ENCODE measurements at places on chromosomes 5 and 9.

- DNase-seq = no peak
Observed at GRCh38 chr5:104606258-104606829, 1043.8 kb upstream of the NUDT12 start.

DNA sequence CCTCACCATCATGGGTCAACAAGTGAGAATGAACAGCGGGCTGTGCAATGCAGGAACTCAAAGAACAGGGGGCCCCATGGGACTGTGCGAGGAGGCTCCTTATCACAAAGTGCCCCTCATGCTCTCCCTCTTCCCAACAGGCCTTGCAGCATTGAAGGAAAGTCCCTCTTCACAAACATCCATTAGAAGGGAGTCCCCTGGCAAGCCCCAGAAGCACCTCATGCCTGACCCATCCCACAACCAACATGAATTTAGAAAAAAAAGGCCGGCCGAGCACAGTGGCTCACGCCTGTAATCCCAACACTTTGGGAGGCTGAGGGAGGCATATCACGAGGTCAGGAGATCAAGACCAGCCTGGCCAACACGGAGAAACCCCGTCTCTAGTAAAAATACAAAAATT lies 122.6 kb upstream of the FSTL4 start:
- no peak for DNase-seq

DNA sequence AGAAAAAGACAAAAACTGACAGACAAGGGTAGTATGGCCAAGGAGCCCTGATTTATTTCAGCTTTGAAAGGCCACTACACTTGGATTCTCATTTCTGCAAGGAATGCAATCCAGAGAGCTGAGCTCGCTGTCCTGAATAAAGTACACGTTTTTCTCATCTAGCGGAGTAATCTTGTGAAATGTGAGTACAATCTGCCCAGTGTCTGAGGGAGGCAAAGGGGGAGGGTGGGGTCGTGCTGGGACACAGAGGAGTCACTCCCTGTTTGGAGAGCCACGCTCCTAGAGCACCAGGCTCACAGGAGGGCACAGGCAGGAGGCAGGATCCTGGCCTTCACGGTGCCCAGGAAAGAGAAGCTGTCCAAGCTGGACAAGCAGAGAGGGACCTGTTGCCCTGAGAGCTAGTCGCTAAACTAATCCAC lies 51.0 kb upstream of the IFNK start:
- peak; percentile 65 for DNase-seq

DNA sequence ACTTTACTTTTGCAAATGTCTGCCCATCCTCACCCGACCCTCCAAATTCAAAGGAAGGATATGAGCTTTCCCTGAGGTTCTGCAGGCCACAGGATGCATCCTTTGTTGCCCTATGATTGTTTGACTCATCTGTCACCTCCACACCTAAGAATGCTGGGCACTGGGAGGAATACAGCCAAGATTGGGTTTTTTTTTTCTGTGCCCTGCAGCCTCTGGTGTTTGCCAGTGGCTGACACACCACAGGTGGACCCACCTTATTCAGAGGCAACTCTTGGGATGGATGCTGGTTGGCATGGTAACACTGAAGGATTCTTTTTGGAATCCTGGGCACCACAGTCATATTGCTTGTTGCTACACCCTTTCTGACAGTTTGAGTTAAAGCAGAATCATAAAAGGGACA lies 29.7 kb downstream of the C9orf152 start:
- DNase-seq = no peak

- no peak for DNase-seq
Observed at GRCh38 chr9:107513464-107514100, 24.0 kb upstream of the KLF4 start.

GRCh38 chr5:16916262-16916878 lies 19.7 kb downstream of the MYO10 start:
- DNase-seq = no peak

DNA sequence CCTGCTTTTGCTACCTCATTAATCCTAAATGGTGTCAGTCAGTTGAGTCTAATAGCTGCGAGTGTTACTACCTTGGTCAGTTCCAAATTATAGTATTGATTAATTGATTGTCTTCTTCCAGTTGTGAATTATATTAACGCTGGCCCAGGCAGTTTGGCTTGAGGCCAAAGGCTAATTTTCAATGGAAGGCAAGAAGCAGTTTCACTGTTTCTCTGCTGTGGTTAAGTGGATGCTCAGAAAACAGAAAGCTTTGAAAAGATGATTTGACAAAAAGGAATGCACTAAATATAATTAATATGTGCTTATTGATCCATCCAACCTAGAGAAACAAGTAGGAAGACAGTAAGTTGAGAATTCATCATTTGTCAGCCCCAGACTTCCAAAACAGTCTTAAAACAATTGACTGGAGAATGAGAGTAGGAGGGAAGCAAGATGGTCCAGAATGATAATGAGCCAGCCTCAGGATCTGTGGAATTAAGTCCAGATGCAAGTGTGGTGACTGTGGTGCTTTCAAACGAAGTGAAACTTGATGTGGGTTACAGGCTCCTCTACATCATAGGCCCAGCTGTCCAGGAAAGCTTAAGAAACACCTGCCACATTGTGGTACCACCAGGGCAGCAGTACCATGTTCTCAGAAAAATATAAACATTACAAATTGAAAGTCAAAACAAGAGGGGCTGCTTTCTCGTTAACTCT lies 1371.0 kb upstream of the DMAC1 start:
- no peak for DNase-seq

Measured in psoas muscle (tissue), 8 donors.